ENCODE measurements at places on chromosomes 3 and 15.

GRCh38 chr3:135500034-135500433, 465.5 kb upstream of the PPP2R3A start:
- DNase-seq: no peak

- no peak for DNase-seq
Observed at GRCh38 chr3:171784387-171784786, 25.9 kb downstream of the PLD1 start.

- no peak for DNase-seq
Observed at GRCh38 chr3:12670365-12671119, 6.6 kb upstream of the RAF1 start.

DNA sequence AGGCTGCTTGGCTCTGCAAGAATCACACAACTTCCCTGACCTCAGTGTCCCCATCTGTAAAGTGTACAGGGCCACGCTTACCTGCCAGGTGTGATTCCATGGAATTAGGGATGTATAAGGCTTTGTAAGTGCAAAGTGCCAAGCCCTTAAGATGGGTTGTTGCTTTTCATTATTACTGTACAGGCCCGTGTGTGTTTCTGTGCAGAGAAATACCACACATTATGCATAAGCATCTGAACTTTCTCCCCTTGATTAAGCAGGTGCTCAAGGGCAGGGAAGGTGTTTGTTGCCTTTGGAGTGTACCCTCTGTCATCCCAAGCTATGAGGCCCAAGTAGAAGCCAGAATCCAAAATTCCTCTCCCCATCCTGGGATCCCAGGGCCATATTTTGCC, 13.6 kb upstream of the HRH1 start:
- no peak for DNase-seq

- DNase-seq: no peak
Observed at GRCh38 chr15:62112616-62113593, 46.1 kb downstream of the C2CD4A start.

GRCh38 chr3:109851854-109852253, 514.5 kb upstream of the DPPA4 start:
- no peak for DNase-seq

DNA sequence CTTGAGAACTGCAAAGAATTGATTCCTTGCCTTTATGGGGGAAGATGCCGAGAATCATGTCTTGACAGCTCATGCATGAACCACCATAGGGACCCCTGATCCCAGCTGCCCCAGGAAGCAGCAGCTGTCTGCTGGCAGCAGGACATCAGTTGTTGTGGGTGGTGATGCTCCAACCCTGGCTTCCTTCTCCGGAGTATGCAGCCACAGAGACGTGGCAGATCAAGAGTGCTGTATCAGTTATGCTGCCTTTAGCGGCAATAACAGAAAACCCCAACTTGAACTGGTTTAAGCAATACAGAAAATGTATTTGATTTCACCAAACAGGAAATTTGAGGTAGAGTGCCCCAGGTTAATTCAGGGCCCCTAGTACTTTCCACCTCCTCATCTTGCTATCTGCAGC, 92.2 kb upstream of the TNFAIP8L3 start:
- DNase-seq: no peak

GRCh38 chr3:55719508-55719907, 232.4 kb upstream of the WNT5A start:
- DNase-seq: no peak

GRCh38 chr15:90482124-90483011, 47.4 kb upstream of the CRTC3 start:
- DNase-seq: peak; percentile 45

DNA sequence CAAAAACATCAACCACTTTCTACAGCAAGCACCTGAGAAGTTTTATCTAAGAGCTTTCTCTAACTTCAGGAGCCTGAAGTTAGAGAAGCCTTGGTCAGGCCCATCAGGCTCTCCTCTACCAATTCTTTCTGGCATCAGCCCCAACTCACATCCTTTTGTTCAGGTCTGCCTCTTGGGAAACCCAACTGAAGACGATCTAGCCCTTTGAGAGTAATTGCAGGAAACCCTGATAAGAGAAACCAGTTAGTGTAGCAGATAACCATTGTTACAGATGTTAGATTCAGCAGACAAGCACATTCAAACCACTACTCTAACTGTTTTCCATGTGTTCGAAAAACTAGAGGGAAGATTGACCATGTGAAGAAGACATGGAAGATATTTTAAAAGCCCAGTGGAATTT, 27.0 kb upstream of the DYNC1LI1 start:
- DNase-seq: no peak

- no peak for DNase-seq
Observed at GRCh38 chr3:154743418-154743817, 313.4 kb upstream of the GPR149 start.

- peak; percentile 82 for DNase-seq
Observed at GRCh38 chr15:66603301-66604179, 37.7 kb upstream of the LCTL start.

GRCh38 chr15:80864666-80865065, 85.5 kb downstream of the CEMIP start:
- DNase-seq: no peak
